Kidney epithelial cell (primary cell): ENCODE measurements at places on chromosomes 1 and 21.

DNA sequence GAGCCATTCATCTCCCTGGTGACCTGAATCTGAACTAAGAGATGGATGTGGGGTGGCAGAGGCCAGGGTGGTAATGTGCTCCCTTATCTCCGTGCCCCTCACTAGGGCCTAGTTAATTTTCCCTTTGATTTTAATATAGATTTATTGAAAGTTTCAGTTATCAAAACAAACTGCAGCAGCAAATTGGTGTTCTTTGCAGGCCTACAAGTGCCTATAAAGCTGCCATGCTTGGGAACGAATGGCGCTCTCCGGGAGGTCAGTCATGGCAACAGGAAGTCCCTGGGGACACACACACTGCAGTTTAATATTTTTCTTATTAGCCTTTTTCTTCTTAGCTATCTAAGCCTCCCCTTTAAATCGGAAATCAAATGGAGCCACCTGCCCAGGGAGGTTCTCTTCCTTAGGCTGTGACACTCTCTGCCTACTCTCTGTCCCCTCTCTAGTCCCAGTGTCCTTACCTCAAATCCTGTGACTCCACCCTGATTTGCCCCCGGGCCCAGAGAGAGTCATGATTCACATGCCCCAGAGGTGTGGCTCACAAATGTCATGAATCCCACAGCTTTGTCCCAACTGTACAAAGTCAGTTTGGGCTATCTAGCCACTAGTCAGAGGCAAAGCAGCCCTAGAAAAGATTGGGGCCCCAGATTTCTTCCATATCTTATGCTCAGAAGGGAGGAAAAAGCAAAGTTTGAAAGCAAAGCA, 4.3 kb upstream of the ERI3 start:
- no peak for DNase-seq

DNA sequence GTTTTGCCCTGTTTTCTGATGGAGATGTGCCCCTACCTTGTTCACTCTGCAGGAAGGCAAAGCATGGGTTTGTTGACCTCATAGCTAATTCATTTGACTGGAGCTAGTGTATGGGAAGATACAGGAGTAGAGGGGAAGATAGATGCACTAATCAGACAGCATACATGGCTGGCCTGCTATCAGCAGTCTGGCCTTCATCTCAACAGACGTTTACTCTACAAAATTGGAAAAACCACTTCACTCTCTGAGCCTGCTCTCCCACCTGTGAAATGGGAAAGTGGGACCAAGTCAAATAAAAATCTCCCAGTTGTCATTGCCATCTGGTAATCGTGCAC, 235.2 kb upstream of the RAB4A start:
- DNase-seq: no peak

- DNase-seq: no peak
Observed at GRCh38 chr1:215807911-215808436, 240.9 kb downstream of the KCTD3 start.

GRCh38 chr1:214439352-214440119, 111.9 kb downstream of the PTPN14 start:
- DNase-seq: peak; percentile 82

DNA sequence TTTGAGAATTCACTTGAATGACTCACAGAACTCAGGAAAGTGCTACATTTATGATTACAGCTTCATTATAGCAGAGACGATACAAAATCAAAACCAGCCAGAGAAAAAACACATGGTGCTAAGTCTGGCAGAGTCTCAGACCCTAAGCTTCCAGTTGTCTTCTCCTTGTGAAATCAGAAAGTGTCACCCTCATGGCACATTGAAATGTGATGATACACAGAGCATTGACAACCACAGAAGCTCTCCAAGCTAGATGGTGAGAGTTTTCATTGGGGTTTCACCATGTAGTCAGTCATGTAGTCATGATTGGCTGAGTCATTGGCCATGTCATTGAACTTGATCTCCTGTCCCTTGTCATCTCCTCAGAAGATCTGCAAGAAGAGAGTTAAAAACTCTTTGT, 526.6 kb downstream of the MRPL39 start:
- DNase-seq: no peak

DNA sequence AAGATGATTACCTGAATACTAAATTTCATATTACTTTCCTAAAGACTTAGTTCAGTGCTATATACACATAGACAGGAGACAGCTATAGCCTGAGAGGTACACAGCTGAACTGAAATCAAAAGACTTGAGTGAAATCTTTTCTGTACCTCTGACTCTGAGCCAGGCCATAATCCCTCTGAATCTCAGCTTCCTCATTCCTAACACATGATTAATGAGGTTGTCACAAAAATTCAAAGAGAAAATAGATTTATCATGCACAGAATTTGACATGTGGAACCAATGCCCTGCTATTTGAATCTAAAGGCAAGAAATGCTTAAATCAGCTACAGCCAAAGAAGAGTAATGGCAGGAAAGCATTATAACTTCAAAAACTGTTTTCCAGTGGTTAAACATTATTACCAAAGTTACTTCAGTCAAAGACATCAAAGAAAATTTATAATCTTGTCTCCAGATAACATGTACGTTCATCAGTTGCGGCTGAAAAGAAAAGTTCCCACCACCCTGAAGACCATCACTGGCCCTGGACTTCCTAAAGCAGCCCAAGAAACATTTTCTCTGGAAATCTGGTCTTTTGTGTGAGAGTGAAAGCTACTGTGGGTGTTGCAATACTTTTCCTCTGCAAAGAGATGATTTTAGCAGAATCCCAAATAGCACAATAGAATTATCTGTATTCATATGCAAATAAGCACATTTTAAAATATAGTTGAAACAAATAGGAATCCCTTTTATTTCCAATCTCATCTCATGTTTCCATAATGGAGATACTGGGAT, 13.8 kb upstream of the ATP1A1 start:
- DNase-seq: no peak

DNA sequence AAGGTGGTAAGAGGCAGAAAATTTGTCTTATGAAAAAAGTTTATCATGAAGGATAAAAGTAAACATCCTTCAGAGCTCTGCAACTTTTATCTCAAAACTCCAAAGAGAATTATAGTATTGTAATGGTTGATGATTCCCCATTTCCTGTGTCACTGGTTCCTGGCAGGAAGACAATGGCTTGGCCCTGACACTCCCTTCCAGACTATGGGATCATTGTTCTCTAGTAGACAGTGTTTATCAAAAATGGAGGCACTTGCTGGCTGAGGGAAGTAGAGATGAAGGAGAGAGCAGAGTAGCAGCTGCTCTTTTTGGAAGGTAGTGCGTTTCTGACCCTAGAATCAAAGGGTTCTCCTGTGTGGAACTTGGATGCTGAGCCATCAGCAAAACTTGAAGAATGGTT, 145.9 kb upstream of the ATP1B1 start:
- DNase-seq: no peak

DNA sequence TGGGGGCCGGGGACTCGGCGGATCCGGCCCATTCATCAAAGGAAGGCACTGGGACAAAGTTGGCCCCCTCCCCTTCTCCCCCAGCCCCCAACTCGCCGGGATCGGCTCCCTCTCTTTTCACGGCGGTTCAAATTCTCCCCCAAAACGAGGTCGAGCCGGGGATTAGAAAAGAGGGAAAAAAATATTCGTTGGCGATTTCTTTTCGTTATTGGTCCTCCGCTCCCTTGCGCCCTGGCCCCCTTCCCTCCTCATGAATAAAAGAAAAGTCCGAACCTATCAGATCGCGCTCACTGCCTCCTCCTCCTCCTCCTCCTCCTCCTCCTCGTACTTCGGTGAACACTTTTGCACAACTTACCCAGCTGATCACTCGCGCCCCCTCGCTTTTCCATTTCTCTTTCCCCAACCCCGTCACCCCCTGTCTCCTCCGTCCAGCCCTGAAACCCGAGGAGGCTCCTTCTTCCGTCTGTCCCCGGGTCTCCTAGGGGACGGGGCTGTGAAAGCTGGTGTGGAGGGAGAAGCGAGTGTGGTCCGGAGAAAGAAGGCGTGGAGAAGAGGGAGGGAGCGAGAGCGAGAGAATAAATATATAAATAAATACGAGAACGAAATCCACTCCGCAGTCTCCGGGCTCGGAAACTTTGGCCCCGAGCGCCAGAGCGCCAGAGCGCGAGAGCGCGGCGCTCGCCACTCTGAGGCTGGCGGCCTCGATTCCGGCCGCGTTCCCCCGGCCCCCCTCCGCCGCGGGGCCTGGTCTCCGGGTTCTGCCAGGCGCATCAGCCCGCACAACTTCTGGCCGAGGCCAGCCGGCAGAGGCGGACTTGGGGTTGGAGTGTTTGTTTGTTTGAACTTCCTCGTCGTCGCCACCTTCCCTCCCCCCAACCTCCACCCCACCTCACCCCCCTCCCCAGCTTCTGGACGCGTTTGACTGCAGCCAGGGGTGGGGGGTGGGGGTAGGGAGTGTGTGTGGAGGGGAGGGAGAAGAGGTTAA, at the start of gene PAX7:
PAX7 (plus strand) TSS at position 336 of the 985 bp plus-strand sequence. CDS start 758 bp downstream, outside the sequence.
- no peak for DNase-seq

DNA sequence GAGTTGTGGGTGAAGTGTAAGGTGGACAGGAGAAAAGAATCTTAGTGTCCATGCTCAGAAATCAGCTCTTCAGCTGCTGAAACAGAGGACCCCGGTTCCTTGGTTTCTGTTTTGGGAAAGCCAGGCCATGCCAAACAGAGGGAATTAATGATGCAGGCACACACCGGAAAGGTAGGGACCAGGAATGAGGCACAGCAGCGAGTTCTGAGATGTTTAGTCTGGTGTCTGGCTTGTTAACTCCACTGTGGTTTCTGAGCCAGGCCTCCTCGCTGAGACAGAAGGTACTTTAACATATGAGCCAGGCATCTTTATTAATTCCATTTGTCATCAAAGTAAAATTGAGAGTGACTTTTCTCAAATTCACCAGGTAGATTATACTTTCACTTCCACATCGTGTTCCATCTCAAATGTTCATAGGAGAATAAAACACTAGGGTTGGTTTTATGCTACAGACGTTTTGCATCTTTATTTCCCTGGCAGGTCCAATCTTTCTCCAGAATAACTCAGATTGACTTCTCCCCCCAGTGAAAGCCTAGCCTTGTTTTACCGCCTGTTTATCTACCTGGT, 23.5 kb downstream of the LRRC8D start:
- DNase-seq: no peak

DNA sequence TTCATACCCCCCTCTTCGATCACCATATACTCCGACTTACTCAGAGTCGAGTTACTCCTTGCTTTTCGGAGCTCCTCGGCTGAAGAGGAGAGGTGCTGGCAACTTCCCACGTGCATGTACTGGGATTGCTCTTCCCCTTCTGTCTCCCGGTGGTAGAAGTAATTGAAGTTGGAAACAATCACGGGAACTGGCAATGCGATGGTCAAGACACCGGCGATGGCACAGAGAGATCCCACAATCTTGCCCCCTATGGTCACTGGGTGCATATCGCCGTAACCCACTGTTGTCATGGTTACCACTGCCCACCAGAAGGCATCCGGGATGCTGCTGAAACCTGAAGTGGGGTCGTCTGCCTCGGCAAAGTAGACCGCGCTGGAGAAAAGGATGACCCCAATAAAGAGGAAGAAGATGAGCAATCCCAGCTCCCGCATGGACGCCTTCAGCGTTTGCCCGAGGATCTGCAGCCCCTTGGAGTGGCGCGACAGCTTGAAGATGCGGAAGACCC, 1.5 kb downstream of the KCNA3 start:
- no peak for DNase-seq

GRCh38 chr1:20380616-20381035, 90.0 kb downstream of the VWA5B1 start:
- DNase-seq: peak; percentile 54

DNA sequence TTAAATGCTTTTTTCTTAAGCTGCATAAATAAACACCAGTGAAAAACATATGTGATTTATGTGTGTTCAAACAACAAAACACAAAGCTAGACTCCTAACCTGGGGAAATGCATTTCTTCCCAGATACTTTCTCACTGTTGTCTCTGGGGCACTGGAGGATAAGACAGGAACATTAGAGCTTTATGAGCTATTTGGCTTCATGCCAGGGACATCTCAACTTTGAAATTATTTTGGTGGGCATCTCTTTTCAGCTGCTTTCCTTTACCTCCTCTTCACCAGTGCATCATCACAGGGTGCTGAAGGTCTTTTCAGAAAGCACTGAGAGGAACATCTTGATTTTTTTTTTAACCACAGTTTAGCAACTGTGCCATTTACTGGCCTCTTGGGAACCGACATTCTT, 212.9 kb downstream of the DNM3 start:
- DNase-seq: no peak

GRCh38 chr21:33478935-33479678, 667 bp downstream of the TMEM50B start:
- DNase-seq: no peak

DNA sequence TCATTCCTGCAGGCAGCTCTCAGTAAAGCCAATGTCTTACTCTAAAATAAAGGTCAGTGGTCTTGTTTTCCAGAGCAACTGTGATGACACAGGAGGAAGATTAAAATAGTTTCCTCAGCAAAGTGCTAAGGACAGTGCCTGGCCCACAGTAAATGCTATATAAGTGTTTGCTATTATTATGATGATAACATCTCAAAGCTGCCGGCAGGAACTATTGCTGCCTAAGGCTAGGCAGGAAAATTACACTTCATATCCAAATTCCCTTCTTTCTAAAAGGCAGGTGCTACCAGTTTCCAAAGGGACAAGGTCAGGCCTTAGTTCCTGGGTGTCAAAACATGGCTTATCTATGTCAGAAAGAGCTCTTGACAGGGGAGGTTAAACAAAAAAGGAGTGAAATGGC, 401.3 kb downstream of the HHAT start:
- DNase-seq: no peak

DNA sequence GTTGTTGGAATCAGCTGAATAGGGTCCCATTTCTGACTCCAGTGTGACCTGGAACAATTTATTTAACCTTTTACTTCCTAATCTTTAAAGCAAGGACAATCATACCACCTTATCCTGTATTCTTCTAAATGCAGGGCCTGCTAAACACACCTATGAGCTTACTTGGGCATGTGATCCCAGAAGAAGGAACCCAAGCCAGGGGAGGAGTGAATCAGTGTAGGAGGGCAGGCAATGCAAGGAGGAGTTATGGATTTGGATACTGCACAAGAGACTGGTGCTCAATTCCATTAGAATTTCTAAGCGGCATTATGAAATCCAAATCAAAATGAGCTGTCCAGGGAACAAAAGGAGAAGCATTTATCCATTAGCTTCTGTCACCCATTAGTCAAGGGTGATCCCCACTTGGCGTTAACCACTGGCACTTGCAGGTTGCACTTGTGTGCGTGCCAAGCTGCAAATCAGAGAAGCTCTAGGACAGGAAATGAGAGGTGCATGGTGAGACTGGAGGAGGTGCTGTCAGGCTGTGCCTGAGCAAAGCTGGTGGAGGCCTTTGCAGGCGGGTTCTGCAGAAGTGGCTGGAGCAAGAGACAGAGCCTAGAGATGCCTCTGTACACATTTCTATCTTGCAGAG, 297.2 kb upstream of the PLXNA2 start:
- DNase-seq: no peak
